ENCODE measurements at places on chromosomes 1 and 21. TPM values are rescaled to one million over a fixed set of nuclear protein-coding genes. Genes with fewer than 3 reads are reported as not detected.
A peak's percentile ranks its signal among the peaks of the same experiment; 100 is the strongest.

DNA sequence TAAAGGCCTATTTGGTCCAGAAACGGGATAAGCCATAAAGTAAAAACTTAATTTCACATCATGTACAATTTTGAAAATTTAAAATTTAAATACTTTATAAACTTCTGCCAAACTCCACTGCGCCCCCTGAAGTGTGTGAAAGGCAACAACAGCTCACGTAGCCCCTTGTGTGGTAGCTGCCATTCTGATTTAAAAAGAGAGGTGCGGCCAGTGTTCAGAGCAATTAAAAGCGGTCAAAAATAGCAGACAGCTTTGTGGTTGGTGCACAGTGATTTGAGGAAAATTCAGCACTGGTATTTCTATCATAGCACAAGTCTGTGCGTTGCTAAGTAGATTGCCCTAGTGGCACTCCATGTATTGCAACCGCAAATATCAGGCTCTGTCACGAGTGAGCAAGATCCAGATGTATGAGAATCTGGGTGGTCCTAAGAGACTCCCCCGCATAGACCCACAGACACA lies 122.5 kb downstream of the ATG4C start:
- no peak overlapping the region for H3K4me3 ChIP-seq
- no peaks in the 10 kb centered on the region for H3K4me1 ChIP-seq
- H3K36me3 ChIP-seq: no peaks in the 10 kb centered on the region
- DNase-seq: no peak
- no peak overlapping the region for H3K27ac ChIP-seq
- no peaks in the 10 kb centered on the region for H3K27me3 ChIP-seq

Gene LY9
- total RNA-seq: not detected

GRCh38 chr1:1943834-1944570 lies 24.9 kb upstream of the TMEM52 start:
- peaks cover 24% of the 10 kb centered on the region for H3K4me1 ChIP-seq
- no peaks in the 10 kb centered on the region for H3K27me3 ChIP-seq
- peak; percentile 82 for DNase-seq

Gene DNALI1
- 4.1 TPM for total RNA-seq

- no peaks in the 10 kb centered on the region for H3K4me1 ChIP-seq
- no peaks in the 10 kb centered on the region for H3K36me3 ChIP-seq
- H3K27ac ChIP-seq: no peak overlapping the region
- DNase-seq: peak; percentile 58
Measured at GRCh38 chr1:15106608-15107007, 46.9 kb upstream of the TMEM51 start.

Gene L1TD1
- not detected for total RNA-seq

Gene TSSK3
- not detected for total RNA-seq

Gene RGS18
- total RNA-seq: 3.6 TPM

DNA sequence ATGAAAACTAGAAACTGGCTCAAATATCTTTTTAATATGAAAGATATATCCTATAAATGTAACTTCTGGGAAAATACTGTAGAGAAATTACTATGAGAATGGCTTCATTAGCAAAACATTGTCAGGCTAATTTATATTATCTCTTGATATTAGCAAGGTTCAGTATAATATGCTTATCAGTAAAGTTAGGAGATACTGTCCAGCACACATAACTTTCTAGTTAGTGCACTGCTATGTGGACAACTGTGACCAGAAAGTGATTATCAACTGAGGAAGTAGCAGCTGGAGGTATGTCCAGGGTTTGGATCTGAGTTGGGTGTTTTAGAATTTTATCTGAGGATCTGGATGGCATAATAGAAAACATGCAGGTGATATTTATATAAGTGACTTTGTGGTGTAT lies 7.5 kb downstream of the LRRC8C start:
- H3K36me3 ChIP-seq: no peaks in the 10 kb centered on the region
- no peak overlapping the region for H3K4me3 ChIP-seq
- no peaks in the 10 kb centered on the region for H3K27me3 ChIP-seq
- no peak for DNase-seq

GRCh38 chr1:235552146-235552716 lies 48.0 kb upstream of the B3GALNT2 start:
- no peaks in the 10 kb centered on the region for H3K27me3 ChIP-seq
- H3K36me3 ChIP-seq: no peaks in the 10 kb centered on the region
- no peak overlapping the region for H3K4me3 ChIP-seq
- no peaks in the 10 kb centered on the region for H3K4me1 ChIP-seq

DNA sequence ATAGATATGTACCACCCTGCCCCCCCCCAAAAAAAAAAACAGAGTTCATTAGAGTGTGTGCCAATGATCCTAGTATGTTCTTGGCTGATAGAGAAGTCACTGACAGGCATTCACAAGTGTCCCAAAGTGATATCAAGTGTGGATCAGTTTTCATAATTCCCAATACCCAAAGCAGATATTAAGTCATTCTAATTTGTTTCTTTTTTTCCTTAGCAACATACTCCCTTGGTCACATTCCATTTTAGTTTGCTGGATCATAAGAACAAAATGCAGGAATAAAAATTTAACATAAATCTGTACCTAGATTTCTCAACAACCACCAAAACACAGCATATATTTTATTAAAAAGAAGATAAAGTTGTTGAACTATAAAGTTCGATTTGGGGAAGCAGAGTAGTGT lies 129.8 kb upstream of the PALMD start:
- H3K27me3 ChIP-seq: no peaks in the 10 kb centered on the region
- H3K27ac ChIP-seq: no peak overlapping the region
- H3K4me3 ChIP-seq: no peak overlapping the region
- H3K36me3 ChIP-seq: no peaks in the 10 kb centered on the region

- H3K27ac ChIP-seq: no peak overlapping the region
- no peak for DNase-seq
- H3K4me3 ChIP-seq: no peak overlapping the region
- H3K36me3 ChIP-seq: peaks cover 31% of the 10 kb centered on the region
Measured at GRCh38 chr1:100511058-100511457, 26.9 kb upstream of the GPR88 start.

DNA sequence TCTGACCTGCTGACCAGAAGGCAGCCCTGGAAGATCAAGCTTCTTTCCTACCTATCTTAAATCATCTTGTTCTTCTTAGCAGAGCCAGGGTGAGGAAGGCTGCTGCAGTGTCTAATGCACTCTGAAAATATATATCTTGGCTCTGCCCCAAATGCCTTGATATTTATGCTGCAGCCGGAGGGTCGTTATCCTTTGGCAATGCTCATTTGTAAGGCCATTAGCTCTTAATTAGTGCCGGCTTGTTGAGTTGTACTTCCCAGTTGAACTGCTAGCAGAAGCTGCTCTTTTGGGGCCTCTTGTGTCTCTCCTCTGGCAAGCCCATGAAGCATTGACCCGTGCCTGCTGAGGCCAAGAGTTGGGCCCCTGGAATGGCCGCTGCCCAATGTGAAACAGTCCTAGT lies 4.2 kb upstream of the GNL2 start:
- no peaks in the 10 kb centered on the region for H3K36me3 ChIP-seq
- H3K4me1 ChIP-seq: peaks cover 9% of the 10 kb centered on the region
- DNase-seq: peak; percentile 12
- peaks cover 26% of the 10 kb centered on the region for H3K27me3 ChIP-seq

DNA sequence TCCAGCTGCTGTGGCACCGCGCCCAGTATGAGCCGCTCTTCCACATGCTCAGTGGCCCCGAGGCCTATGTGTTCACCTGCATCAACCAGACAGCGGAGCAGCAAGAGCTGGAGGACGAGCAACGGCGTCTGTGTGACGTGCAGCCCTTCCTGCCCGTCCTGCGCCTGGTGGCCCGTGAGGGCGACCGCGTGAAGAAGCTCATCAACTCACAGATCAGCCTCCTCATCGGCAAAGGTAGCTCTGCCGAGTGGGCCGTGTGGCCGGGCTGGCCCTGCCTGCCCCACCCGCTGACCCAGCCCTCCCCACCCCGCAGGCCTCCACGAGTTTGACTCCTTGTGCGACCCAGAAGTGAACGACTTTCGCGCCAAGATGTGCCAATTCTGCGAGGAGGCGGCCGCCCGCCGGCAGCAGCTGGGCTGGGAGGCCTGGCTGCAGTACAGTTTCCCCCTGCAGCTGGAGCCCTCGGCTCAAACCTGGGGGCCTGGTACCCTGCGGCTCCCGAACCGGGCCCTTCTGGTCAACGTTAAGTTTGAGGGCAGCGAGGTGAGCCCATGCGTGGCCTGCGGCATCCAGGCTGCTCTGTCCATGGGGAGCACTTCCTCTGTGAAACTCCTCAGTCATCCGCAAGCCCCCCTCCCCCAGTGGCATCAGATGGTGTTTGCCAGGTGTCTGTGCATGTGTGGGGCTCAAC lies 64.2 kb downstream of the PIK3CD start:
- peaks cover 59% of the 10 kb centered on the region for H3K36me3 ChIP-seq
- no peak overlapping the region for H3K27ac ChIP-seq
- H3K4me1 ChIP-seq: peaks cover 35% of the 10 kb centered on the region
- H3K4me3 ChIP-seq: peak overlapping the region; percentile 31

Gene KCNAB2
- 0.29 TPM for total RNA-seq

DNA sequence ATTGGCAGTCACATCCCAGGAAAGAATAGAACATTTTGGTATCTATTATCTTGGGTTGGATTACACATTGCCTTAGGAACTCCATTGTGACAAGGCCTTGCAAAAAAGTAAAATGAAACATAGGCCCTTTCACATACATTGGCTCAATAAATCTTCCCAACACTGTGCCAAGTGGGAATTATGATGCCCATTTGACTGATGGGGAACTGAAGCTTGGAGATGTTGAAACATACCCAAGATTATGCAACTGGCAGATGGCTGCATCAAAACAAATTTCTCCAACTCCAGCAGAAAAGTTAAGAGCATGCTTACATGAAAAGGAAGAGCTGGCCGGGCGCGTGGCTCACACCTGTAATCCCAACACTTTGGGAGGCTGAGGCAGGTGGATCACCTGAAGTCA lies 26.9 kb downstream of the PLEKHO1 start:
- no peaks in the 10 kb centered on the region for H3K4me1 ChIP-seq
- no peak overlapping the region for H3K27ac ChIP-seq
- H3K36me3 ChIP-seq: no peaks in the 10 kb centered on the region
- H3K4me3 ChIP-seq: no peak overlapping the region
- DNase-seq: no peak
- no peaks in the 10 kb centered on the region for H3K27me3 ChIP-seq

- H3K4me1 ChIP-seq: peaks cover 69% of the 10 kb centered on the region
- H3K4me3 ChIP-seq: no peak overlapping the region
- peaks cover 14% of the 10 kb centered on the region for H3K36me3 ChIP-seq
- peak overlapping the region; percentile 92 for H3K27ac ChIP-seq
- no peak for DNase-seq
Measured at GRCh38 chr1:111201275-111202090, 1.0 kb upstream of the DENND2D start.

Gene SLC9C2
- not detected for total RNA-seq

GRCh38 chr1:222250376-222250775 lies 297.5 kb downstream of the HHIPL2 start:
- no peaks in the 10 kb centered on the region for H3K4me1 ChIP-seq
- no peak for DNase-seq
- no peaks in the 10 kb centered on the region for H3K36me3 ChIP-seq
- H3K4me3 ChIP-seq: no peak overlapping the region
- no peak overlapping the region for H3K27ac ChIP-seq

Gene HSPA6
- 0.45 TPM for total RNA-seq

- DNase-seq: no peak
- peaks cover 13% of the 10 kb centered on the region for H3K36me3 ChIP-seq
- no peaks in the 10 kb centered on the region for H3K4me1 ChIP-seq
- H3K27me3 ChIP-seq: no peaks in the 10 kb centered on the region
- H3K27ac ChIP-seq: no peak overlapping the region
Measured at GRCh38 chr1:150102986-150103385, 35.4 kb downstream of the VPS45 start.

Gene MAP1LC3C
- not detected for total RNA-seq

DNA sequence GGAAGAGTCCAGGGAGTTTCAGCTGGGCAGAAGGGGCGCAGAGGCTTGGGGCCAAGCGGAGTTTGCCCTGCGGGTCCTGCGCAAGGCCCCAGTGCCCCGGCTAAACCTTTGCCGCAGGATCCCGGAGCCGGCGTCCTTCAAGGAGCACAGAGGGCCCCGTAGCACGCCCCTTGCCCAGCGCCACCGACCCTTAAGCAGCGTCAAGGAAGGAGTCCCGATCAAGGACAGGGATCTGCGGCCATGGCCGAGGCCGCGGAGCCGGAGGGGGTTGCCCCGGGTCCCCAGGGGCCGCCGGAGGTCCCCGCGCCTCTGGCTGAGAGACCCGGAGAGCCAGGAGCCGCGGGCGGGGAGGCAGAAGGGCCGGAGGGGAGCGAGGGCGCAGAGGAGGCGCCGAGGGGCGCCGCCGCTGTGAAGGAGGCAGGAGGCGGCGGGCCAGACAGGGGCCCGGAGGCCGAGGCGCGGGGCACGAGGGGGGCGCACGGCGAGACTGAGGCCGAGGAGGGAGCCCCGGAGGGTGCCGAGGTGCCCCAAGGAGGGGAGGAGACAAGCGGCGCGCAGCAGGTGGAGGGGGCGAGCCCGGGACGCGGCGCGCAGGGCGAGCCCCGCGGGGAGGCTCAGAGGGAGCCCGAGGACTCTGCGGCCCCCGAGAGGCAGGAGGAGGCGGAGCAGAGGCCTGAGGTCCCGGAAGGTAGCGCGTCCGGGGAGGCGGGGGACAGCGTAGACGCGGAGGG lies 520 bp downstream of the CLIC6 start:
- H3K36me3 ChIP-seq: no peaks in the 10 kb centered on the region
- H3K27ac ChIP-seq: peak overlapping the region; percentile 92
- H3K27me3 ChIP-seq: peaks cover 19% of the 10 kb centered on the region
- peak; percentile 77 for DNase-seq
- peak overlapping the region; percentile 52 for H3K4me3 ChIP-seq
- H3K4me1 ChIP-seq: peaks cover 39% of the 10 kb centered on the region

Gene IQGAP3
- total RNA-seq: 5.2 TPM

DNA sequence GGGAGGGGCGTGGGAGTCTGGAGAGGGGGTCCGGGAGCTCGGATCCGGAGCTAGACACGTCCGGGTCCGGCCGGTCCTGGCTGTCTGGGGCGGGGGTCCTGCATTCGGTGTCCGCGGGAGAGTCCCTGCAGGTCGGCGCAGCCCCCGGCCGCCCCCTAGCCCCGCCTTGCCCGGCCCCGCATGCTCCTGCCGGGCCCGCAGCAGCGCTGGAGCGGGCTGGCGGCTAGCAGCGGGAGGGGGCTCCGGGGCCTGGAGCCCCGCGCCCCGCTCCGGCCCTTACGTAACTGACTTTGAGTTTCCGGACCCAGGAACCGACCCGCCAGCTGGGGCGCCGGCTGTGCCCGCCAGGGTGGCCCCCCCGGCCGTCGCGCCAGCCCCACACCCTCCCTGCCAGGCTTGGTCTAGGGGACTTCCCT lies 26.9 kb upstream of the EPB41 start:
- peaks cover 54% of the 10 kb centered on the region for H3K4me1 ChIP-seq
- peak; percentile 73 for DNase-seq
- H3K27me3 ChIP-seq: no peaks in the 10 kb centered on the region
